ENCODE measurements at places on chromosomes 7 and 10.

- DNase-seq, result no peak
These were observed 142.3 kb downstream of the XPNPEP1 start for GRCh38 chr10:109780997-109781396.

DNA sequence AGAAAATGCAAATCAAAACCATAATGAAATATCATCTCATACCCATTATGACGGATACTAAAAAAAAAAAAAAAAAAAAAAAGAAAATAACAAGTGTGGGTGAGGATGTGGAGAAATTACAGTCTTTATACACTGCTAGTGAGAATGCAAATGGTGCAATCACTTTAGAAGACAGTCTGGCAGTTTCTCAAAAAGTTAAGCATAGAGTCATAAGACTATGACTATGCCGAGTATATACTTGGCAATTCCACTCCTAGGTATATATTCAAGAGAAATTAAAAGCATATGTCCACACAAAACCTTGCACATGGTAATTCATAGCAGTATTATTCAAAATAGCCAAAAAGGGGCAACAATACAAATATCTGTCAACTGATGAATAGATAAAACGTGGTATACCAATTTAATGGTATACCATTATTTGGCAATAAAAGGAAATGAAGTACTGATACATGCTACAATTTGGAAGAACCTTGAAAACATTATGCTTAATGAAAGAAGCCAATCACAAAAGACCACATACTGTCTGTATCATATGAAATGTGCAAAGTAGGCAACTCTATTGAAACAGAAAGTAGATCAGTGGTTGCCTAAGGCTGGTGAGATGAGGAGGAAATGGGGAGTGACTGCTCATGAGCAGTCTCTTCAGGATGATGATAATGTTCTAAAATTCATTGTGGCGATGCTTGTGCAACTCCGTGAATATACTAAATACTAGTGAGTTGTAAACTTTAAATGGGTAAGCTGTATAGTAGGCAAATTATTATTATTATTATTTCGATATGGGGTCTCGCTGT is 90.1 kb upstream of the NANOS1 start:
- DNase-seq, result peak; percentile 52

- no peak for DNase-seq
These were observed 18.0 kb downstream of the MAT1A start for GRCh38 chr10:80271416-80271815.

DNA sequence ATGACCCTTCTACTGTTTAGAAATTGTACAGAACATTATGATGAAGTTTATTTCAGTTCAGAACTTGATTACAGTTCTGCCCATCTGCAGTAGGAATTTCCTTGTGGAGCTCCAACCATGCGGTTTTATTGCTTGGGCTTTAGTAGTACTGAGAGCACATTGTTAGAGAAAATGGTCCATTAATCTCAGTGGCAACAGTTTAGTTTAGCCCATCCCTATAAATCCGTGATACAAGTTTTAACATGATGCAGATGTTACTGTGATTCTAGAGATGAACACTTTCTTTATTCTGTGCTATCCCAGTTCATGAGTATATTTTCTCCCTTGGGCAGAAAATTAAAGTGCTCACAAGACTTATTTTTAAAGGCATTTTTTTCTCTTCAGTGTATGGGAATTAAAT is 84.8 kb upstream of the FZD8 start:
- no peak for DNase-seq

DNA sequence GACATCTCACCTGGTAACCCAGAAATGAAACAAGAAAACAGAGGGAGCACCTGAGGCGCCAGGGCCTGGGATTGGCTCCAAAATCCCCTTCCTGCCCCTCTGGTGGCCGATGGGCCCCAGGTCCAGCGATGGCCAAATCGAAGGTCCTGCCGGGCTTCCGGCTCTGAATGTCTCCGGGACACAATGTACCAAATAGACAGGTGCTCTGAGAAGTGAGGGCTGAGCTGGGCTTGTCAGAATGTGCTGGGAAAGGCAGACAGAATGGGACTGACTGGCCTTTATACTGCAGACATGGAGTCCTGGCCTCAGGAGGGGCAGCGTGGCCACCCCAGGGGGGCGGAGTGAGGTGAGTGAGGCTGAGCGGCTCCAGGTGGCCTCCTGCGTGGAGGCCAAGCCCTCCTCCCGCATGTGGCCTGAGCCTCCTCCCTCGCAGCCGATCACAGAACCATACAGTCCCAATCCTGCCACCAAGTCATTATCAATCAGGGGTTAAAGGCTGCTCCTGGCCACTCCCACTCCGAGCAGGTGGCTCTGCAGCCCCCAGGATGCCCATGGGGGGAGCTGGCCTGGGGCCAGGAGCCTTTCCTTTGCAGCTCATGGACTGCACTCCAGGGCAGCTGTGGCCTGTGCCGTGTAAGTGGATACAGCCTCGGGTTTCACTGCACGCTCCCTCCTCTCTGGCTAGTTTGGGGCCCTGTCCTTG is 185.5 kb downstream of the ADARB2 start:
- DNase-seq, result no peak

GRCh38 chr7:95822717-95823116 is 50.4 kb downstream of the DYNC1I1 start:
- DNase-seq, result no peak

- no peak for DNase-seq
These were observed 64.7 kb downstream of the ZNF277 start for GRCh38 chr7:112271162-112271561.
